ENCODE measurements at places on chromosomes 6 and 20. TPM values are rescaled to one million over a fixed set of nuclear protein-coding genes. Genes with fewer than 3 reads are reported as not detected.

GRCh38 chr20:46282669-46283068, 25.6 kb downstream of the CDH22 start:
- DNase-seq, result no peak

CDSN gene
- not detected for total RNA-seq

DNA sequence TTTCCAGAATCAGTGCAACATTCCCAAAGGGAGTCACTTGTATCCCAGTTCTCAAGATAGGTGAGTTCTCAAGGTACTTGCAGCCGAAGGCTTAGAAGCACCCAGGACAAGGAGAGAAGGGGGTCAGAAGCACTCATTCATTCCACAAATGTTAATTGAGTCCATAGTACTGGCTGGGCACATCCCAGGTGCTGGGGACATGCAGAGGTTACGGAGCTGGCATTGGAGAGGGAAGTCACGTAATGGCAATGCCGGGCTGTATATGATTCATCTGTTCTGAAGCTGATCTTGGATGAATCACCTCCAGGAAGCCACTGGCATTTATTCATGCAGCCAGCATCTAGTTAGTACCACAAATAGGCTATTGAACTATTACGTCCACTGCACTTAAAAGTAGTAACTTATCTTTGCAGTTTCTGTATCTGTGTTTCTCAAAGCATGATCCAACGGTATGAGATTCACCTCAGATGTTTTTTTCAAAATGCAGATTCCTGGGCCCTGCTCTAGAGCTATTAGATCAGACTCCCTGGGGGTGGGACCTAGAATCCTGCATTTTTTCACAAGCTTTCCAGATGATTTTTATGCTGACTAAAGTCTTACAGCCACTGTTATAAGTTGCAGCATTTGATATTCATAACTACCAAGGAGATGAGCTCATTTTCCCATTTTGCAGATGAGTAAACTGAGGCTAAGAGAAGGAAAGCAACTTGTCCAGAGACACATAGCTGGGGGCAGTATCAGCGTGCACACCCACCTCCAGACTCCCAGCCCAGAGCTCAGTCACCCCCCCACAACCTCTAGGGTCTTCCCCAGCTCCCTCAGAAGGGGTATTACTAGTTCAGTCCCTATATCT, 44.1 kb upstream of the ID1 start:
- no peak for DNase-seq

DNA sequence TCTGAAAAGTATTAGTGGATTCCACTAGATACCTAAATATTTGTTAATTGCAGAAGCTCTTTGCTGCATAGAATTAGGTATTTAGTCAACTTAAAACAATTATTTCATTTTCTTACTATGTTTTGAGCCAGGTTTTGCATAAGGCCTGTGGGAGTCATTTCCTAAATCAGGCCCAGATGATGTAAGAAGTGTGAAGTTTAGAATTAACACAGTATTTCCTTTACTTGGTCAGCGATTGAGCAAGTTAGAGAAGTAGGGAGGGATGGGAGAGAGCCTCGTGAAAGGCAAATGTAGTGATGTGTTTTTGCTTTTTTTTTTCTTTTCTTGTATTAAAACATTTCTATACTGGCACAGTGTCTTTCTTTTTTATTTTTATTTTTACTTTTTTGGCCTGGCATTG, 711.1 kb downstream of the HDGFL1 start:
- DNase-seq, result peak; percentile 12

GRCh38 chr6:10968776-10969175, 75.3 kb downstream of the ELOVL2 start:
- DNase-seq, result no peak
